ENCODE measurements at places on chromosomes 5 and 9. TPM values are rescaled to one million over a fixed set of nuclear protein-coding genes. Genes with fewer than 3 reads are reported as not detected.

GRCh38 chr5:175712681-175713085 lies 54.8 kb downstream of the HRH2 start:
- no peak overlapping the region for H3K27ac ChIP-seq
- H3K27me3 ChIP-seq: no peaks in the 10 kb centered on the region
- DNase-seq: no peak
- H3K4me1 ChIP-seq: no peaks in the 10 kb centered on the region
- H3K36me3 ChIP-seq: peaks cover 3% of the 10 kb centered on the region
- H3K4me3 ChIP-seq: no peak overlapping the region

DNA sequence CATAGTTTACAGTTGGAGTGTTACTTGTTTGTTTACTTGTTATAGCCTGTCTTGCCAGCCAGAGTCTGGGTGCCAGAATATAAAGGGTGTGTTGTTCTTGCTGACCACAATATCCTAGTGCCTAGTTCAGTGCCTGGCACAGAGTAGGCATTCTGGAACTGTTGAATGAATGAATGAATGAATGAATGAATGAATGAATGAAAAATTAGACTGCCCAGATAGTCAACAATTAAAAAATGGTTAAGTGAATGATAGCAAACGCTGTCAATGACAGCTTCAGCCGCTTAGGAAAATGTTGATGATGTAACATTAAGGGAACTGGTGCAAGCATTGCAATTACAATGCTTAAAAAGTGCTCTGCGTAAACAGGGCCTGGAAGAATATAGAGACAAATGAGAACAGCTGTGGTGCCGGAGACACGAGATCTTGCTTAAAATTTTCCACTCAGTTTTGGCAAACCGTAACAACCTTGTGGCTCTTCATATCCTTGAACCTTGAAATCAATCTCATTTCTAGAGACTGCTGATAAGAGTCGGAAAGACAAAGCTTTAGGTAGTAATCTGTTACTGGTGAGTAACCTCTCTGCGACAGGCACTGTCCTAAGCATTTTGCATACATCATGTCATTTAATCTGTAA lies 4.7 kb upstream of the TTLL11 start:
- H3K4me3 ChIP-seq: no peak overlapping the region
- H3K36me3 ChIP-seq: no peaks in the 10 kb centered on the region
- H3K27me3 ChIP-seq: peaks cover 2% of the 10 kb centered on the region
- DNase-seq: no peak
- no peak overlapping the region for H3K27ac ChIP-seq

GRCh38 chr5:112293587-112293986 lies 125.5 kb downstream of the EPB41L4A start:
- no peak for DNase-seq
- H3K4me1 ChIP-seq: no peaks in the 10 kb centered on the region
- no peak overlapping the region for H3K27ac ChIP-seq
- H3K27me3 ChIP-seq: no peaks in the 10 kb centered on the region
- no peaks in the 10 kb centered on the region for H3K36me3 ChIP-seq

DNA sequence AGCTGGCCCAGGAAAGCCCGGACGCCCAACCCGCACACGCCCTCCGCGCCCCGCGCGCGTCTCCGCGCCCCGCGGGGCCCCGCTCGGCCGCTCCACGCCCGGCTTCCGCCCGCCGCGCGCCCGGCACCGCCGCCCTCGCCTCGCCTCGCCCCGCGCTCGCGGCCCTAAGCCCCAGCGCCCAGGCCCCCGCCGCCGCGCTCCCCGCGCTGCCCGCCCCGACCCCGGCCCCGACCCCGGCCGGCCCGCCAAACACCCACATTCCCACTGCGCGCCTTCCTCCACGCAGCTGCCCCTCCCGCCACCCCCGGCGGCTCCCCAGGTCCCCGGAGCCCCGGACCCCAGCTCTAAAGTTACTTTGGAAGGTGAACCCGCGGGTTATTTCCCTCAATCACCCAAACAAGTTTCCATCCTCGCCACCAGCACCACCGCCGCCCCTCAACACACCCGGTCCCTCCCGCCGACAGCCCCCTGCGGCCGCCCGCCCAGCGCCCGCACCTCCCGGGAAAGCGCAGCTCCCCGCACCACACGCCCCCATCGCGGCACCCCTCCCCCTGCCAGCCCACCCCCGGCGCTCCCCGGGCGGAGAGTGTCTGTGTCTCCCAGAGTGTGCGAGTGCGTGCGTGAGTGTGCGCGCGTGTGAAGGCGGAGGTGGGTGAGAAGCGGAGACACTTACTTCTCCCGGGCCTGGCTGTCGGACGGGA lies 439 bp downstream of the SSBP2 start:
- H3K27ac ChIP-seq: no peak overlapping the region
- DNase-seq: no peak
- H3K4me3 ChIP-seq: peak overlapping the region; percentile 49
- H3K36me3 ChIP-seq: no peaks in the 10 kb centered on the region

DNA sequence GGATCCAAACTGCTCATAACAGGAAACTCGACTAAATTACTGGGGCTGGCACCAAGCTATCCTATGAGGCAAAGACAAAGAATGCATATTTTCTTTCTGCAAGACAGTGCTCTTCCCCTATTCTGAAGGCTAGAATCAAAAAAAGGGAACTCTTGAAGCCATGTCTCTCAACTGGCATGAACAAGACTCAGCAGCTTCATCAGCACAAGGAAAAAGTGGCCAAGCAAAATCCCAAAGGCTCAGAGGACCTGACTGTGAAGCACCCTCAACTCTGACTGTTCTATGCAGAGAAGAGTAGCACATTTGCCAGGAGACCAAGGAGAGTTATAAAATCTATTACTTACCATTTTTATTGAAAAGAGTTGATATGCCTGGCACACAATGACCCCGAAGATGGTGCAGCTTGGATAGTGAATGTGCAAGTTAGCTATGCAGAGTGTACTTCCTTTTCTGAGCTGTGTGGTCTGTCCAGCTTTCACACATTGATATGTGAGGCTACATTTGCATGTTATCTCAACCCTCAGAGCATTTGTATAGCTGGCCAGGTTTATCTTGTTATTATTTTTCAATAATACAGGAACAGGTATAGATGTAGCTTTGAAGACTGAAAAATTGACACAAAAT lies 51.0 kb upstream of the FYB1 start:
- DNase-seq: no peak
- H3K4me3 ChIP-seq: no peak overlapping the region
- H3K27ac ChIP-seq: no peak overlapping the region
- H3K36me3 ChIP-seq: no peaks in the 10 kb centered on the region
- no peaks in the 10 kb centered on the region for H3K4me1 ChIP-seq
- H3K27me3 ChIP-seq: no peaks in the 10 kb centered on the region

- H3K27me3 ChIP-seq: no peaks in the 10 kb centered on the region
- no peak overlapping the region for H3K27ac ChIP-seq
- DNase-seq: no peak
- H3K36me3 ChIP-seq: no peaks in the 10 kb centered on the region
- peaks cover 16% of the 10 kb centered on the region for H3K4me1 ChIP-seq
Measured at GRCh38 chr5:78923622-78923970, 61.5 kb downstream of the ARSB start.

DNA sequence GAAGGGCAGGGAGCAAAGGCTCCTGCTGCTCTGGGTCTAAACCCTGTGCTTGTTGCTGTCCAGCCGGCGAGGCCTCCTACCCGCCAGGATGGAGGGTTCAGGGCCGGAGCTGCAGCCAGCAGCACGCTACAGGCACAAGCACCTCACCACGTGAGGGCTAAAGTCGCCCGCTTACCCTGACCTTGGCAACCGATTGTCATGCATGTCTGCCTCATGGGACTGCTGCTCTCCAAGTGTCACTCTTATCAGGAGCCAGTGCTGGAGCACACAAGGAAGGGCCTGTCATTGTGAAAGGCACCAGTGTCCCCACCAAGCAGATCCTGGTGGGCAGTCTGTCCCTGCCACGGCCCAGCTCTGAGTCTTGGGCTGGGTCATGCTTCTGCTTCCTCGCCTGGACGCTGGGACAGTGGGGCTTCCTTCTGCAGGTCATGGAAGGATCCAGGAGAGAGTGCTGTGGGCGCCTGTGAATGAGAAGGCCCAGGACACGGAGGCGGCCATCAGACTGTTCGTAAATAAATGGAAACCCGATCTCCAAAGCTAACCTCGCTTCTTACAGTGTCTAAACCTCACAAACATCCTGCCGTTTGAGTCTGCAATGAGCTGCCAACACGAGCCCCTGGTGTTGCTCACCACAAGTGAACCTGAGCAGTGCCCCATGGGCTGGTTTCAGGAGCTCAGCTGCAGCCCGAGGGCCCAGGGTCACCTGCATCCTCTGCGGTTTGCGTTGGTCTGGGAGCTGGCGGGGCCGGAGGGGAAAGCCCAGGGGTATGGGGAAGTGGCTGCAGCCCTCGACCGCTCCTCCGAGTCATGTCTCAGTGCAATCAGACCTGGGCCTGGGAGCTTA lies 58.2 kb upstream of the RXRA start:
- no peak overlapping the region for H3K27ac ChIP-seq
- H3K4me3 ChIP-seq: no peak overlapping the region
- H3K27me3 ChIP-seq: no peaks in the 10 kb centered on the region
- H3K4me1 ChIP-seq: peaks cover 4% of the 10 kb centered on the region

DNA sequence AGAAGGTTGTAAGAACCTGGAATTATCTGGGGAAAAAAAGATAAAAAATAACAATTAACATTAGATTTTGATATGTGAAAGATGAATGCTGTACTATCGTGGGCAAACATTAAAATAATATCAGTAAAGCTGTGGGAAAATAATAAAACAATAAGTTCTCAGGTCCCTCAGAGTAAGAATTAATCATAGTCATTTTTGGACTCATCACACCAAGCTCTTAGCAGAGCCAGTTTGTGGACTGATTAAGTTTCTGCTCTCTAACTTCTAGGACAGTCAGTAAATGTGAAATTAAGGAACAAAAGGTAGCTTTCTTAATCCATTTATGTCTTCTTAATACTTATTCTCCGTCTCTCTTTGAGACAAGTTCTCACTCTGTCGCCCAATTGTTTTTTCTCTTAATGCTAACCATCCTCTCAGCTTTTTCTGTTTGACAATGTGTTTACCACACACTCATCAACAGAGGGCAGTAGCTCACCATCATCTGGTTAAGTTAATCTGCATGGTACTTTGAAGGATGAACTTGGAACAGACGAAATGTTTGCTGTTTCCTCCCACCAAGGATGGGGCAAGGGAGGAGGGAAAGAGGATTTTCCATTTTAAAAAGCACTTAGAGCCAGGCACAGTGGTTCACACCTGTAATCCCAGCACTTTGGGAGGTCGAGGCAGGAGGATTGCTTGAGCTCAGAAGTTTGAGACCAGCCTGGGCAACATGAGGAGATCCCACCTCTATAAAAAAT lies 5.3 kb upstream of the ACO1 start:
- DNase-seq: no peak
- no peak overlapping the region for H3K4me3 ChIP-seq
- H3K27me3 ChIP-seq: peaks cover 6% of the 10 kb centered on the region
- H3K27ac ChIP-seq: no peak overlapping the region

- no peaks in the 10 kb centered on the region for H3K27me3 ChIP-seq
- DNase-seq: no peak
- H3K4me3 ChIP-seq: no peak overlapping the region
- no peaks in the 10 kb centered on the region for H3K4me1 ChIP-seq
Measured at GRCh38 chr9:27581826-27582225, 8.5 kb upstream of the C9orf72 start.

GRCh38 chr9:96565671-96566497 lies 53.8 kb downstream of the CDC14B start:
- H3K27ac ChIP-seq: no peak overlapping the region
- peak overlapping the region; percentile 88 for H3K4me3 ChIP-seq
- H3K27me3 ChIP-seq: no peaks in the 10 kb centered on the region
- no peaks in the 10 kb centered on the region for H3K4me1 ChIP-seq
- H3K36me3 ChIP-seq: no peaks in the 10 kb centered on the region

- H3K36me3 ChIP-seq: 0 out of 2 replicates have a peak, but pooled peaks cover 3% of the 10 kb centered on the region
- no peaks in the 10 kb centered on the region for H3K4me1 ChIP-seq
- DNase-seq: no peak
- H3K27ac ChIP-seq: no peak overlapping the region
- H3K4me3 ChIP-seq: no peak overlapping the region
Measured at GRCh38 chr9:70791936-70792335, 329.5 kb downstream of the TRPM3 start.

DNA sequence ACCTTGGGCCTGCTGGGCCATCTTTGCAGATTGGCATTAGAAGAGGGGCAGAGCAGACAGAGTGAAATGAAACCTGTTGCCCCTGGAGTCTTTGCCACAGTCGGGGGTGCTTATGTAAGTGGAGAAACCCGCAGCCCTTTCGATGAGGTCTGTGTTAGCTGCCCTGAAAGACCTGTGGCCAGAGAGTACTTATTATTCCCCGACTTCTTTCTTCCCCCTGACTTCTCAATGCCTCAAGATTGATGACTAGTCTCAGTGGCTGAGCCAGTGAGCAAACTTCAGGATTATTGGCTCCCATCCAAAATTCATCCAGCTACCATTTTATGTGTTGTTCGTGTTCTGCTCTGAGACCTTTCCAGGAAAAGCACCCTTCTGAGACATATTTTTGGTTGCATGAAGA lies 7.6 kb downstream of the NTRK2 start:
- no peak for DNase-seq
- no peaks in the 10 kb centered on the region for H3K4me1 ChIP-seq
- no peaks in the 10 kb centered on the region for H3K36me3 ChIP-seq
- H3K27ac ChIP-seq: no peak overlapping the region
- H3K4me3 ChIP-seq: no peak overlapping the region
- H3K27me3 ChIP-seq: peaks cover 6% of the 10 kb centered on the region

- no peak for DNase-seq
- H3K4me3 ChIP-seq: no peak overlapping the region
- H3K27ac ChIP-seq: no peak overlapping the region
Measured at GRCh38 chr9:105673850-105674387, 11.7 kb downstream of the TAL2 start.

- no peaks in the 10 kb centered on the region for H3K27me3 ChIP-seq
- no peak for DNase-seq
- H3K4me1 ChIP-seq: peaks cover 19% of the 10 kb centered on the region
- H3K4me3 ChIP-seq: no peak overlapping the region
- H3K27ac ChIP-seq: peak overlapping the region; percentile 40
- H3K36me3 ChIP-seq: 0 out of 2 replicates have a peak, but pooled peaks cover 2% of the 10 kb centered on the region
Measured at GRCh38 chr9:128892221-128892921, 10.4 kb downstream of the LRRC8A start.

DNA sequence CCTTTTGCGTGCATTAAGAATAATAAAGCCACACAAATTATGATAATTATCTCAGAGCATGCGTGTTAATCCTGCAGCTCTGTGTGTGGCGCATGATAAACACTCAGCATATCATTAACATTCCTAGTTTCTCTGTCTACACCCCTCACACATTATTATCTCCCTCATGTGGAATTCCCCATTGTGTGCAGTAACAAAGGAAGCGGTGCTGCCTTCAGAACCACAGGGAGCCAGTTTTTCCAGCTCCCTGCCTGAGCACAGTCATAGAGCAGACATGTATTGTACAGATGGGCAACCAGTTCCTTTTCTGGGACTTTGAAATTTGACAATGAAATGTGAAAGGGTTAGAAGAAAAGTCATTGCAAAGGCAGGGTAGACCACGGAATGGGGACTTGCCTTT lies 1365.5 kb upstream of the CDH9 start:
- peaks cover 3% of the 10 kb centered on the region for H3K4me1 ChIP-seq
- DNase-seq: no peak
- no peak overlapping the region for H3K27ac ChIP-seq
- H3K36me3 ChIP-seq: no peaks in the 10 kb centered on the region
- no peak overlapping the region for H3K4me3 ChIP-seq

Gene ARHGEF28
- total RNA-seq: 1.0 TPM

Gene PCDHA10
- 5.5 TPM for total RNA-seq

Gene PCAT7
- total RNA-seq: 3.2 TPM

Gene ADAMTS16
- total RNA-seq: 14.6 TPM

Gene PCDHGA3
- total RNA-seq: 0.39 TPM

Gene IFNK
- not detected for total RNA-seq

Gene EIF4EBP3
- total RNA-seq: 8.9 TPM

Measured in H1 (cell line).